Adrenal gland (tissue), 19 donors: ENCODE measurements at places on chromosomes 4 and X. TPM values are rescaled to one million over a fixed set of nuclear protein-coding genes. Genes with fewer than 3 reads are reported as not detected.
A peak's percentile ranks its signal among the peaks of the same experiment; 100 is the strongest.

Gene ZBTB49
- total RNA-seq = 6.8 TPM

Gene TBX22
- total RNA-seq = not detected

Gene RPA4
- 0.19 TPM for total RNA-seq

Gene RASSF6
- total RNA-seq = 0.23 TPM

Gene IL2RG
- total RNA-seq = 1.1 TPM

Gene KIAA1210
- 12.9 TPM for total RNA-seq

Gene BGN
- 18.9 TPM for total RNA-seq

Gene VEGFD
- total RNA-seq = 23.4 TPM

Gene P2RY8
- total RNA-seq = 11.4 TPM

Gene NCAPG
- total RNA-seq = 0.95 TPM

- no peaks in the 10 kb centered on the region for H3K27me3 ChIP-seq
- H3K4me3 ChIP-seq = no peak overlapping the region
- no peaks in the 10 kb centered on the region for H3K36me3 ChIP-seq
- DNase-seq = peak; percentile 72
- H3K4me1 ChIP-seq = peaks cover 7% of the 10 kb centered on the region
- no peak overlapping the region for H3K27ac ChIP-seq
These were observed 16.1 kb upstream of the ATP8A1 start for GRCh38 chr4:42673082-42673425.

DNA sequence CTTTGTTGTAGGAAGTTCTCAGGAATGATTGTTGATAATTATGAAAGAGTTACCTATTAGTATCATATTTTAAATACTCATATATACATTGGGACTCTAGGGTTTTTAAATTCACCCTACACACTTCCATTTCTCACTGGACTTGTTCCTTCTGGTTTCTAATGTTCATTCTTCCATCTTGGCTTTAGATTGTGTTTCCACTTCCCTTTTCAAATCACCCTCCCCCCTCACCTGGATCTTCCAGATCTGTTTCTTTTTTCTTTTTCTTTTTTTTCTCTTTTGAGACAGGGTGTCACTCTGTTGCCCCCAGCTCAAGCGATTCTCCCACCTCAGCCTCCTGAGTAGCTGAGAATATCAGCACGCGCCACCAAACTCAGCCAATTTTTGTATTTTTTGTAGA, 6.7 kb upstream of the KIT start:
- no peaks in the 10 kb centered on the region for H3K27me3 ChIP-seq
- no peaks in the 10 kb centered on the region for H3K4me1 ChIP-seq
- H3K36me3 ChIP-seq = no peaks in the 10 kb centered on the region
- DNase-seq = no peak
- H3K4me3 ChIP-seq = no peak overlapping the region
- no peak overlapping the region for H3K27ac ChIP-seq

DNA sequence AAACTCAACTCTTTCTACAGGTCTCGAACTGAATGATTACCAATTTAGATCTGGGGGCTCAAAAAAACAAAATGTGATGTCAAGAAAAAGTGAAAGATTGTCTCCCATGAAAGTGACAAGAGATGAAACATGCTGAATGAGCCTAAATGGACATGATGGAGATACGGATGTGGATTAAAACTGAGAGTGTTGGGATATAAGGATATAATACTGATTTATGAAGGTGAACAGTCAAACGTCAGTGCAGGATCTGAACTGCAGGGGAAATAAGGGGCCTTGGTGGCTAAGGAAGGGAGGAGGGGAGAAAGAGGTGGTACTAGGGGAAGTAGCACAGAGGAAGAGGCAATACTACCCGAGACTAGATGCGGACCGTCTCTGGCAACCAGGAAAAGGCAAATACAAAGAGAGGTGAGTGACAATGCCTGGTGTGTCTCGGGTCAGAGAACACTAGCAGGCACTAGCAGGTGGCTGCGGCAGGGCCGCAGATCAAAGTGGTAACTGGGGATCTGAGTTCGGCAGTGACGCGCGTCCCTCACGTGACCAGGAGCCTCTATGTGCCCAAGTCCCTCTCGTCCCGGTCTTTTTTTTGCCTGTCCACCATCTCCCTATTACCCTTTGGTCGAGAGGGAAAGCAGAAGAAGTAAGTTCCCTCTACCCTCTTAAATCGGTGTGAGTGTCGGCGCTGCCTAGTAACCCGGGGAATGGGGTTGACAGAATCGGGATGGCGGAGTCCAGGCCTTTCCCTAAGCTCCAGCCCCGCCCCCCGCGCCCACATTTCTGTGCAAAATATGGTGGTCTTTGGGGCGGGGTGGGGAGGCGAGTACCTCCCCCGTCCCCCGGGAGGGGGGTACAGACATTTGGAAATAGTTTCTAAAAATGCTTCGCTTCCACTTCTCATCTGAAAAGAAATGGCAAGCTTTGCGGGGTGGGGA, at the start of gene TCEAL1:
Gene TCEAL1 (plus strand): TSS at position 590 of the 932 bp plus-strand sequence. CDS start 942 bp downstream, outside the sequence.
- H3K4me1 ChIP-seq = no peaks in the 10 kb centered on the region
- no peaks in the 10 kb centered on the region for H3K36me3 ChIP-seq
- peak; percentile 85 for DNase-seq
- H3K4me3 ChIP-seq = peak within 1 kb of the TSS; percentile 18

GRCh38 chrX:130543603-130544325, 142.0 kb downstream of the RBMX2 start:
- H3K4me1 ChIP-seq = no peaks in the 10 kb centered on the region
- H3K27ac ChIP-seq = no peak overlapping the region
- H3K27me3 ChIP-seq = peaks cover 24% of the 10 kb centered on the region
- no peak overlapping the region for H3K4me3 ChIP-seq
- DNase-seq = no peak

DNA sequence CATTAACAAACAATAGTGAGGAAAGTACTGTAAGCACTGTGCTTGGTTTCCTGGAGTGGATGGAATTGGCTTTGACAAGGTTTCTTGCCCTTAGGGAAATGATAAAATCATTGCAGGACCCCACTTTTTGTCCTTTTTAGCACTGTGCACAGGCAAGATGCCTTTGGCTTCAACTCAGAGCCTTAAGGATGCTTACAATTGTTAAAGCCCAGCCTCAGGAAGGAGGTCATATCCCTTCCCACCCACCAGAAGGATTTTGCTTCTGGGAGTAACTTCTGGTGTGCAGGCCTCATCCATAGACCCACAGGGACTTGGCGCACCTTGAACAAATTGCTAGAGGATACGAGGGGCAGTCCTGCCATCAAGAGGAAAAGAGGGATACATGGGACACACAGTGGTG, 44.5 kb downstream of the STARD8 start:
- no peaks in the 10 kb centered on the region for H3K36me3 ChIP-seq
- no peaks in the 10 kb centered on the region for H3K27me3 ChIP-seq
- H3K4me1 ChIP-seq = no peaks in the 10 kb centered on the region

- no peaks in the 10 kb centered on the region for H3K4me1 ChIP-seq
- DNase-seq = no peak
- no peaks in the 10 kb centered on the region for H3K27me3 ChIP-seq
These were observed 157.3 kb upstream of the RAPGEF2 start for GRCh38 chr4:158945529-158946108.

DNA sequence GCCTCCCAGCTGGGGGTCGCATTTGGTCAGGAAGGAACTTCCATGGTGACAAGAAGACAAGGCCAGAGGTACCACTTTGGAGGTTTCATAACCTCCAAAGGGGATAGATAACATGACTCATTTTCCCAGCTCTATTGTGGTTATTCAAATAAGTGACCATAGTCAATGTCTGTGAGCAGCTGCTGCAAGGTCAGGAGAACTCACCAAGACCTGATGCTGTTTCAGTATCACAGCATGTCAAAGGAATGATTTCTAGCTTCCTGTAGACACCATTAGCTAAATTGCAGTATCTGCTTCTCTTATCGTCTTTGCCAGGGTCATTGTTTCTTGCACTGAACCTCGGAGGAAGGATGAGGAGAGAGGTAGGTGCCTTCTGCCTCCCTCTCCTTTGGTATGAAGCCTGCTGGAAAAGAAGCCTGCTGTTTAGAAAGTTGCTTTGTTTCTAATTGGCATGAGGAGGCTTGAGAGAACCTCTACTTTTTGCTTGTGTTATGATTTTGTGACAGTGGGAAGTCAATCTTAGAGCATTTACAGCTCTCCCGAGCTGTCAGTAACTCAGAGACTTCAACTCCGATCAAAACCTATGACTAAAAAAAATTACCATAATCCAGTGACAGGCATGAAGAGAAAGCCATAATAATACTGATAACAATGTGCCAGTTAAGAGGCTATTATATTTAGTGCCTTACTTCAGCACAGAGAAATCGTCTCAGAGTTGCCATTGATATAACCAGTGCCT, 38.0 kb upstream of the GATB start:
- no peak for DNase-seq
- no peaks in the 10 kb centered on the region for H3K4me1 ChIP-seq
- H3K36me3 ChIP-seq = no peaks in the 10 kb centered on the region
- H3K27me3 ChIP-seq = no peaks in the 10 kb centered on the region
- H3K4me3 ChIP-seq = no peak overlapping the region

GRCh38 chrX:37955273-37955672, 51.1 kb upstream of the SYTL5 start:
- no peak overlapping the region for H3K27ac ChIP-seq
- no peaks in the 10 kb centered on the region for H3K36me3 ChIP-seq
- H3K4me1 ChIP-seq = no peaks in the 10 kb centered on the region
- DNase-seq = no peak
- H3K27me3 ChIP-seq = peaks cover 15% of the 10 kb centered on the region

GRCh38 chrX:19179389-19179788, 57.1 kb upstream of the ADGRG2 start:
- H3K4me3 ChIP-seq = no peak overlapping the region
- H3K27ac ChIP-seq = no peak overlapping the region
- H3K27me3 ChIP-seq = peaks cover 8% of the 10 kb centered on the region
- DNase-seq = no peak
- H3K4me1 ChIP-seq = no peaks in the 10 kb centered on the region
- H3K36me3 ChIP-seq = no peaks in the 10 kb centered on the region
